ENCODE measurements at places on chromosomes 12 and 14.

DNA sequence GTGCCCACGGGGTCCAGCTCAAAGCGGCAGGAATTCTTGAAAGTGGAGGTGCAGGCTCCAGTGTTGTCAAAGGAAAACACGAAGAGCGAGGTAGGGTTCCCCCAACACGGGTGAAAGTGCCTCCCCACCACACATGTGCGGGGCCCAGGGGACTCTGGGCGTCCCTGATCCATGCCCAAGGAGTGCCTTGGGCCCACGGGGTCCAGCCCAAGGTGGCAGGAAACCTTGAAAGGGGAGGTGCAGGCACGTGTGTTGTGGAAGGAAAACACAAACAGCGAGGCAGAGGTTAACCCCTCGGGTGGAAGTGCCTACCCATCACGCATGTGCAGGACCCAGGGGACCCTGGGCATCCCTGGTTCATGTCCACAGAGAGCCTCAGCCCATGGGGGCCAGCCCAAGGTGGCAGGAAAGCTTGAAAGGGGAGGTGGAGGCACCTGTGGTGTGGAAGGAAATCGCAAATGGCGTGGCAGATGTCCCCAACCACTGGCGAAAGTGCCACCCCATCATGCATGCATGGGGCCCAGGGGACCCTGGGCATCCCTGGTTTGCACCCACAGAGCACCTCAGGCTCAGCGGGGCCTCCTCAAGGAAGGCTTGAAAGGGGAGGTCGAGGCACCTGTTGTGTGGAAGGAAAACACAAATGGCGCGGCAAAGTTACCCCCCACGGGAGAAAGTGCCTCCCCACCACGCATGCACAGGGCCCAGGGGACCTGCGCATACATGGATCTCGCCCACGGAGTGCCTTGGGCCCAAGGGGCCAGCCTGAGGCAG lies 584.6 kb downstream of the ALG10 start:
- DNase-seq: no peak

DNA sequence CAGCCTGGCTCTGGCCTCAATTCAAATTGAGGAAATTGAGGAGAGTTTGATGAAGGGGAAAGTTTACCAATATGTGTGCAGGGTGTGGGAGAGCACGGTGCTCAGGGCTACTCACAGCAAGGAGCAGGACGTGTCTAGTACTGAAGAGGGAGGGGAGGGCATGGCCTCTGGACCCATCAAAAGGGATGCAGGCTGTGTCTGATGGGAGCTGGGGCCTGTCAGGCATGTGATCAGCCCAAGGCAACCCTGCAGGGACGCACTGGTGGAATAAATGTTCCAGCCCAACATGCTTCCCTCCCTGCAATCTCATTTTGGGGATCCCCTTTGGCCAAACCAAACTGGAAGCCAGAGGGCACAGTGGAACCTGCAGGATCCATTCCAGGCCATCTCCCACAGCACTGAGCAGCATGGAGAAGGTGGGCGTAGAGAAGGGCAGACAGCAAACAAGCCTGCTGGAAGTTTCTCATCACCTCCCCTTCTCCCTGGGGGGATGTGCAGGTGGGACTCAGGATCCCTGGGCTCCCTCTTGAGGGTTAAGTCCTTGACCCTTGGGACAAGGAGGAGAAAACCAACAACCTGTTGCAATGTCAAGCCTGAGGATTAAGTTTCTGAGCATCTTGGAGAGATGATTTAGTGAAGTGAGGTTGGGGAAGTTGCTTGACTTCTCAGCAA lies 17.8 kb upstream of the RBM19 start:
- DNase-seq: no peak

- no peak for DNase-seq
These were observed 39.7 kb upstream of the FICD start for GRCh38 chr12:108475396-108475795.

DNA sequence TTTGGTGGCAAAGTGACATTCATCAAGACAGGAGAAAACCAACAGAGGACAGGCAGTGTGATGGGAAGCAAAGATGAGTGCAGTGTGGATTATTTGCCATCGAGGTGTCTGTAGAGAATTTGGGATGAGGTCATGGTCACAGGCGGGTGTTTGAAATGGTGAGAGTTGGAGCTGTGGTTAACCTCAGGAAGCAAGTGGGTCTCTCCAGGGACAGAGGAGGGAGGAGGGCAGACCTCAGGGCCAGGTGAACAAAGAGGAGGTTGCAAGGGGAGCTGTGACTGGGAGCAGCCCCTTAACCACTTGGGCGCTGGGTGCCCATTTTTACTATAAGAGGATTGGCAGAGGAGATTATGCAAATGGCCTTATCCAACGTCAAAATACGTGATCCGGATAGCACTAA lies 7.0 kb downstream of the FZD10 start:
- DNase-seq: no peak

GRCh38 chr12:47686645-47687240 lies 19.1 kb downstream of the RPAP3 start:
- DNase-seq: peak; percentile 26

DNA sequence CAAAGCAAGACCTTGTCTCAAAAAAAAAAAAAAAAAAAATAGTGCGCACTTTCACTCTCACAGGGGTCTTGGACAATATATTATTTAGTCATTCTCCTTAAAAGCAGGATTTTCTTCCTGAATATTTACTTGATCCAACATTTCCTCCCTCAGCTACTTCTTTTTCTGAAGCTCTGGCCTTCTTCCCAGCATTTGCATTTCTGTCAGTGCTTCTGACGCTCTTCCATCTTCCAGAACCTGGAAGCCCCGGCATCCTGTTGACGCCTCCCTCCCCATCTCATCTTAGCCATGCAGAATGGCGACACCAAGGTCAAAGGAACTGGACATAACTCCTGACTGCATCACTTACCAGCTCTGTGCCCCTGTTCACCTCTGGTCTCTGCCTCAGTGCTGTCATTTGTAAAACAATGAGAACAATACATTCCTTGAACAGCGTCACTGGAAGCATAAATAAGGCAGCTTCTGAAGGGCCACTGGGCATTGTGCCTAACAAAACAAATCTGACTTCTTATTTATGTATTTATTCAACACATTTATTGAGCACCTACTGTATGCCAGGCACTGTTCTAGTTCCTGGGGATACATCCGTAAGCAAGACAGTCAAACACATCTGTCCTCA lies 90.9 kb upstream of the MDM1 start:
- DNase-seq: no peak

DNA sequence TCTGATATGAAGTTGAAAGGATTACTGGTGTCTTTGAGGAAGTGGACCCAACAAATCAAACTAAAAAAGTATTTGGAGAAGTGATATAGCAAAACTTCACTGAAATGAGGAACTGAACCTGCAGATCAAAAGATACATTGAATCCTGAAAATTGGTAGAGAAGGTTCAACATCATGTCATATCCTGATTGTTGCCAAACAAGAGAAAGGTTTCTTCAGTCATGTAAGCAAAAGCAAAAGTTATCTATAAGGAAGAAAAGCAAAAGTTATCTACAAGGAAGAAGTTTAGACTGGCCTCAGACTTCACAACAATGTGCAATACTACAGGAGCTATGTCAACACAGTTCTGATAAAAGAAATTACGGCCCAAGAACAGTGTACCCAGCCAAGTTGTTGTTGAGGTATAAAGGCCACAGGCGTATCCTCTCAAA lies 142.7 kb downstream of the RAD51B start:
- DNase-seq: no peak

DNA sequence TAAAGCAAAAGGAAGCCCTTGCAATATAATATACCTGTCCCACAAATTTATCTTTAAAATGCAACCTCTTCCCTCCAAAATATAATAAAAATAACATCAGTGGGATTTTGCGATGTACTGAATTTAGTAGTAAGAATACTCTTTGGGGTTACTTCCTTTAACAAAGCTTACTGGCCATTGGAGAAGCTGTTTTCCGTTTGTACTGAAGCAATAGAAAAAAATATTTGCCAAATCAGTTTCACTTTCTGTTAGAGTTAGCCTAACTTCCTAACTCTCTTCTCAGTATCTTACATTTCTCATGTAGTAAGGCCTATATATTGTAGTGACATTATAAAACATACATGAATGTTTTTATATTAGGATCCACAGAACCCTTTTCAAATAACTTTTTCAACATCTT lies 3.7 kb downstream of the MAX start:
- DNase-seq: no peak

- no peak for DNase-seq
These were observed 22.2 kb upstream of the CCND2 start for GRCh38 chr12:4251216-4251891.

GRCh38 chr14:67360470-67361206 lies 510 bp downstream of the EIF2S1 start:
- DNase-seq: no peak

DNA sequence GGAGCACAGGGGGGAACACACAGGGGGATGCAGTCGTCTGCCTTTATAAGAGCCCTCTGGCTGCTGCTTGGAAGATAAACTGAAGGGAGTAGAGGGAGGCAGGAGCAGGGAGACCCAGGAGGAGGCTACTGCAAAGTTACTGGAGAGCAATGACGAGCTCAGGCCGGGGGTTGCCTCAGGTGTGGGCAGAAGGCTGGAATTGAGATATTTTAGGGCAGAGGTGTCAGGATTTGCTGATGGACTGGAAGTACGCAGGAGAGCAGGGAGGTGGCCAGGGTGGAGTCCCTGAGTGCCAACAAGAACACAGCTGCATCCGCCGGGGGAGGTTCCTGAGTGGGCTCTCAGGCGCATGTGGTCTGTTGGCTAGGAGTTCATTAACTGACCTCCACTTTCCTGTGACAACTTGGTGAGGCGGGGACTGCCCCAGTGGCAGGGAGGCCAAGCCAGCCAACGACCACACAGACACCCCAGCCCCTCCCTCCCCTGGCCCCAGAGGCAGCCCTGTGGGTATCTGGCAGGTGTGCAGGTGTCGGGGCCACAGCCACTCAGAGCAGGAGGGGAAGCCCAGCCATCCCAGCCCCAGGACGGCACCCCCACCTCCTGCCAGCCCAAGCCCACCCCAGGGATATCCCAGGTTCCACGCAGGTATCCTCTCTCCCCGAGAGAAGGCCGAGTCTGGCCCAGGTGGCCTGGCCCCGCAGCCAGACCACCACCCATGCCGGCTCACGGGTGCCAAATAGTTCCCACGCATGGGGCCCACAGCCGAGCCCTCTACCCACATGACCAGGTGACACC lies 85.4 kb downstream of the NCOR2 start:
- no peak for DNase-seq

- no peak for DNase-seq
These were observed 122.9 kb upstream of the RAP1B start for GRCh38 chr12:68487721-68488309.

DNA sequence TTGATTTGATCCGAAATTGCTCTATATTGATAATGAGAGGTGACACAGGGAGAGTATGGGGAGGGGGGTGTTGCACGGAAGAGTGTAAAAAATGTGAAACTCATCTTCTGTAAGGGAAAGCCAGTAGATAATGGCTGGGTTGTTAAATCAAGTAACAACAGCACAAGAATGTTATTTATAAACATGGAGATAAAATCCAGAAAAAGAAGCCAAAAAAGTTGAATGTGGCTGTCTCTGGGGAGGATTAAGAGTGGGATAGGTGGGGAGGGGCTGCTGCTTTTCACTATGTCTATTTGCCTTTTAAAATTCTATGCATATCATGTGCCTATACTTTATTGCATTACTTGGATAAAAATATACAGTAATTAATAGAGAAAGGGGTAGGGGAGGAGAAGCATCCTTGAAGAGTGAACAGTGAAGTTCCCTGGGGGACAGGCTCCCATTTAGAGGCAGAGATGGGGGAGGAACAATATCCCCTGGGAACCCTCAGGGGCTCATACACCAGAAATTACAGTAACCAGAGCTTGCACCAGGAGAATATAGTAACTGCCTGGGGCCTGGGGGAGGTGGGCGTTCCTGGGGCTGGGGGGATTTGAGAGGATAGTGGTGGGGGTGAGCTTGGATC lies 39.2 kb upstream of the ANKRD9 start:
- DNase-seq: no peak

- DNase-seq: no peak
These were observed 900 bp downstream of the NOP2 start for GRCh38 chr12:6567112-6567670.

- no peak for DNase-seq
These were observed 26.6 kb downstream of the FBXO34 start for GRCh38 chr14:55297611-55298499.

DNA sequence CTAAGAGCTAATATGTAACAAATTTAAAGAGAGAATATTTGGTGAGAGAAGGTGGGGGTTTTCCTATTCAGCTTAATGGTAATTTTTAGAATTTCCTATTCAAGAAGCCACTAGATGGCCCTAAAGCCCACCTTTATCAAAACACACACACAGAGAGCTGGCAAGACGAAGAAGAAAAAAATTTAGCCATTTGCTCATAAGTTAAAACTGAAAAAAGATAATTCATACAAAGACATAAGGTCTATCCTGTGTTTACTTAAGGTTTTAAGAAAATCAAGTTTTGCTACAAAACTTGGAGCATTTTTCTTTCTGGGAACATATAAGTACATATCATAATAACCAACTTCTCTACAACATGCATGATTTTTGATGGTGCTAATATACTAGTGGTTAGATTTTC lies 46.8 kb upstream of the PCED1B start:
- no peak for DNase-seq

DNA sequence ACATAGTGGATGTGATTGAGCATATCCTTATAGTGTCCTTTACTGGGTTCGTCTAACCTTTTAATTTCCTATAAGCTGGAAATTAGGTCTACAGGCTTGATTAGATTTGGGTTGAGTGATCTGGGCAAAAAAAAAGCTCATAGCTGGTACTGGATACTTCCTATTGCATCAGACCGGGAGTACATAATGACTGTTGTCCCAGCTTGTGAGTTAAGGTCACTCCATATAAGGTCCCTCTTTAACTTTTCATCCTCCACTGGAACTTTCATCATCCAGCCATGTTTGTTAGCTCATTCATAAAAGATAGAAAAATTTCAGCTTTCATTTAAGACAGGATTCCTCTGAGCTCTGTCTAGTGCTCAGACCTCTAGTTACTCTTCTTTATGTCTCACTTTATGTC lies 80.8 kb downstream of the C14orf132 start:
- DNase-seq: no peak

DNA sequence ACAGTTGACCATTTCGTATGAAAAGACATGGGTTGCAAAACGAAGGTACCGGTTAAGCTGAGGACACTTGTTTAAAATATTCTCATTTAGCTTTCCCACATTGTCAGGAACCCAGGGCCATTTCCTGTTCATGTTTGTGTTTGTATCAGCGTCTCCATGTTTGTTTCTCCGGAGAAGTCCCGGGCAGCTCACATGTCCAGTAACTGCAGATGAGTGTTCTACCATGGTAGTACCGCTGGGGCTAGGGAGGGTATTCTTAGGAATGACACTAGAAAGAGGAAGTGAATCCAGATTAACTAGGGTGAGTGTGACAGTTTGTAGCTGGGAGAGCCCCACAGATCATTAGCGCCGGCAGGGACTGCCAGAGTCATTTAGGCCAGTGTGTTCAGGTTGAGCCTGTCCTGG lies 50.0 kb upstream of the EVL start:
- no peak for DNase-seq

- DNase-seq: no peak
These were observed 18.6 kb downstream of the PELI2 start for GRCh38 chr14:56136571-56137452.

GRCh38 chr12:131242741-131243496 lies 289.2 kb downstream of the ADGRD1 start:
- DNase-seq: no peak

- no peak for DNase-seq
These were observed 16.8 kb downstream of the C12orf43 start for GRCh38 chr12:120999191-121000120.
